H7 (cell line): ENCODE measurements at places on chromosomes 16 and 17.

DNA sequence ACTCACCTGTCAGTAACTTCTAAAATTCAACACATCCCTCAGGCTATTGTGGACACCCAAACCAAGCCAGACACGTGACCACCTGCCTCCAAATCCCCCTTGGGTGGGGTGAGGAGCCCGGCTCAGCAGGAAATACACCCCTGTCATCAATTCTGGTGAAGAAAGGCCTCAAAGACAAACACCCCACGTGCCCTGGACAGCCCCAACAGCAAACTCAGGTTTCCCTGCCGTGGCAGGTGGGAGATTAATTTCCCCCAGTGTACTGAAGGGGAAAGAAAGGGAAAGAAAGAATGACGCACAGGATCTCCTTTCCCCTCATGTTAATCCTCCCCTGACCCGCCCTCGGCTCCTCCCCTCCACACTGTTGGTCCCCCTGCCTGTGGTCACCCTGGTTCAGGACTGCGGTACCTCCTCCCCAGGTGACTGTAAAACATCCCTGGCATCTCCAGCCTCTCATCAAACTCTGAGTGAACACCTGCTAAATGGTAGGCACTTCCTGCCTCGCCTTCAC is 98.3 kb downstream of the ZNF423 start:
- DNase-seq: peak; percentile 83

- DNase-seq: no peak
These were observed 71.9 kb downstream of the KIF2B start for GRCh38 chr17:53894591-53894990.

- DNase-seq: no peak
These were observed 35.4 kb upstream of the RNF43 start for GRCh38 chr17:58452738-58453137.

- DNase-seq: no peak
These were observed 32.5 kb upstream of the ZCCHC14 start for GRCh38 chr16:87525352-87525751.

GRCh38 chr16:89561884-89562599 is 1.6 kb downstream of the RPL13 start:
- DNase-seq: no peak

DNA sequence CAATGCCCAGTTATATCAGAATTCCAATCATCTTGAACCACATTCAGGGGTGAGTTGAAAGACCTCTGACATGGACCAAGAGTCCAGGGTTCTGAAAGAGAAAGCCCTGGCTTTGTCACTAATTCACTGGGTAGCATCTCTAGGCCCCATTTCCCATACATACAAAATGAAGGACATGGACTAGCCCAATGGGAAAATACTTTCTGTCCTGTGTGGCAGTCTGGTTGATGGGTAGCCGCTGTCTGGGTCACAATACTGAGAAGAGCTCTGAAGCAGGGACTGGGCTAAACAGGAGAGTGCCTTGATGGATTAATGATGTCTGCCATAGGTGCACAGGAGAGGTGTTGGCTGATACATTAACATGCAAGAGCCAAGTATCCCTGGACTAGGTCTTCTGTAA is 214.3 kb downstream of the RAB11FIP4 start:
- no peak for DNase-seq

- DNase-seq: no peak
These were observed 545.7 kb downstream of the NPIPA7 start for GRCh38 chr16:16924613-16925012.

DNA sequence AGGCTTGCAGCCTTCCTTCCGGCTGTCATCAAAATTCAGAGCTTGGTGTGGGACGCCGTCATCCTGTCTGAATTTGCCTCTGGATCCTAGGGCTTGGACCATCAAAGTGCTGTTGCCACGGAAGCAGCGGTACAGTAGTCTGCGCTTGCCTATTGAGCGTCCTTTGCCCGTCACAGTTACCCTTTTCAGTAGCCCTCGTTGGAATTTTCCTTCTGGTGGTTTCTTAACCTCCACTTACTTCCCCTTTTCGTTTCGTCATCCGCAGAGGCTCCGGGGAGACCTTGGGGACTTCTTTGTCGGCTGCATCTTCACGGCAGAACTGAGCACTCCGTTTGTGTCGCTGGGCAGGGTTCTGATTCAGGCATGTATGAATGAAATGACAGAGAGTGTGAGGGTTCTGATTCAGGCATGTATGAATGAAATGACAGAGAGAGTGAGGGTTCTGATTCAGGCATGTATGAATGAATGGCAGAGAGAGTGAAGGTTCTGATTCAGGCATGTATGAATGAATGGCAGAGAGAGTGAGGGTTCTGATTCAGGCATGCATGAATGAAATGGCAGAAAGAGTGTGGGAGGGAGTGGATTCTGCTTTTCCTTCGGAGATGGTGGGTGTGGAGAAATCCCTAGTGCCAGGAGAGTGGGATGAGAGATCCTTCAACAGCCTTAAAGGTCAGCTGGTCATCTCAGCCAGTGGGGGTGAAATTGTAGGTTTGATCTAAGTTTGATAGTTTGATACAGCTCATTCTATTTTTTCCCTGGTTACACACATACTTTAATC is 8.0 kb downstream of the TLCD3A start:
- DNase-seq: peak; percentile 2

DNA sequence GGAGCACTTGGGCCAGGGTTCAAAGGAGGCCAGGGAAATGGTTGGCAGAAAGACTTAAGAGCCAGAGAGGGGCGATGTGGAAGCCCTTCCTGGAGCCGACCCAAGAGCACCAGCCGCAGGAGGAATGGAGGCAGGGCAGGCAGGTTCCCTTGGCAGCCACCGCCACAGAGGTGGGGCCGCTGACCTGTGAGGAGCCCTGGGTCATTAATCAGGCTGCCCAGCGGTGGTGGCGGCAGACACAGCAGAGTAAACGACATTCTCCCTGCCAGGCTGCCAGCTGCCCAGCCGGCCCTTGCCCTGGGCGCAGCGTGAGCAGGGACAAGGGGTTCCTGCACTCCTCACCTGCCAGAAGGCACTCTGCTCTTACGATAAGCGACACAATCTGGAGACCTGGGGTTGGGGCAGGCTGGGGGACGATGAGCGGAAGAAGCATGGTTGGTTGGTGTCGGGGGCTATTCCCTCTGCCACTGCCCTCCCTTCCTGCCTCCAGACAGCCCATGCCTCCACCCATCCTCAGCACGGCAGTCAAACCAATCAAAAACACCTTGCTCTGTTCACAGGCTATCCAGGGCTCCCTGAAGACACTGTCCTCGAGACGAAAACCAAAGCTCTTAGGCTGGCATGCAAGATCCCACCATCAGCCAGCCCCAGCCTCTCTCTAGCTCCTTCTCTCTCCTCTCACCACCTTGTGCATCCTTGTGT is 40.9 kb downstream of the PLXDC1 start:
- DNase-seq: peak; percentile 77

DNA sequence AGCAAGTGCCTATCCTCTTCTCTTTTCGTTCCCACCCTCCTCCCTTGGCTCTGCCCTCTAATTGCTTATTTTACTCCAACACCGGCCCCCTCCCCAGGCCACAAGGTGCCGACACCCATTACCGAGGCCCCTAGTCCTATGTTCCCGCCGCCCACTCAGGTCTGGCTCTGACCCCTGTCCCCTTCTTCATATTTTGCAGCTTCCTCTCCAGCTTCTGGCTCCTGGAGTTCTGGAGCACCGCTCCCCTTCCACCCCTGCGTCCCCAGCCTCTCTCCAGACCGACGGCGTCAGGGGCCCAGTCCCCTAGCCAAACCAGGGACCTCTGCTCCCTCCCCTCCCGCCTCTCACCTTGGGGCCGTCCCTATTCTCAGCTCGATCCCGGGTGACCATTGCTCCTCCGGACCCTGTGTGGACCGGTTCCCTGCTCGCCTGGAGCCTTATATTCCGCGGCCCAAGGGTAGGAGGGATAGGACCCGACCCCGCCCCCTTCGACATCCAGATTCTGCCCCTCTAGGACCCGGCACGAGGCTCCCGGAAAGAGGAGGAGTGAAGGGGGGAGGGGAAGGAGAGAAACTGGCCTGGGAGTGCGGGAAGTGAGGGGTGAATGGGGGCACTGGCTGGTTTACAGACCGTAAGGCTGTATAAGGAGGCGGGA is at the start of gene HES7:
Gene HES7, minus strand, starts transcription at position 412 of the 655 bp plus-strand sequence. Its CDS starts 22 bp downstream, at position 390.
- DNase-seq: peak; percentile 89

DNA sequence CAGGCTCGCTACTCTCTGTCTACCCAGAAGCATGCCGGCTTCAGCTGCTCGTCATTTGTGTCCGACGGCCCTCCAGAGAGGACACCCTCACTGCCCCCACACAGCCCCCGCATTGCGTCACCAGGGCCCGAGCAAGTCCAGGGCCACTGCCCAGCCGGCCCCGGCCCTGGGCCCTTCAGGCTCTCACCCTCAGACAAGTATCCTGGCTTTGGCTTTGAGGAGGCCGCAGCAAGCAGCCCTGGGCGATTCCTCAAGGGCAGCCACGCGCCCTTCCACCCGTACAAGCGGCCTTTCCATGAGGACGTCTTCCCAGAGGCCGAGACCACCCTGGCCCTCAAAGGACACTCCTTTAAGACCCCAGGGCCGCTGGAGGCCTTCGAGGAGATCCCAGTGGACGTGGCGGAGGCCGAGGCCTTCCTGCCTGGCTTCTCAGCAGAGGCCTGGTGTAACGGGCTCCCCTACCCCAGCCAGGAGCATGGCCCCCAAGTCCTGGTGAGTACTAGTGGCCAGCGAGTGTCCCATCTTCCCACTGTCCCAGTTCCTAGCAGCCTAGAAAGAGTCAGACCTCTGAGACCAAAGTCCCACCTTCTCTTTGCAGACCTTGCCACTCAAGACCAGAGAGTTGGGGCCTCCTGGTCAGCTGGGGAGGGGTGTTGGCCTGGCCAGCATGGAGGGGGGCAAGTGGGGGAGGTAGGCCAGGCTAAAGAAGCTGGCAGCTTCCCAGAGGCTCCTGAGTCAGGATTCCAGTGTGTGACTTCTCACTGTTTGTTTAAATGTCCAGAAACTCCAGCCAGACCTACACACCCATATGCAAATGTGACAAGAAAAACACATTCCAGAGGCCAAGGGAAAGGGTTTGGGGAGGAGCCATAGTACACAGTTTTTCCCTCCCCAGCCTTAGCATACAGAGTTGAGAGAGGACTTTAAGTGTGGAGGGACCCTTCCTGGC is 18.6 kb downstream of the FOXN1 start:
- DNase-seq: no peak

DNA sequence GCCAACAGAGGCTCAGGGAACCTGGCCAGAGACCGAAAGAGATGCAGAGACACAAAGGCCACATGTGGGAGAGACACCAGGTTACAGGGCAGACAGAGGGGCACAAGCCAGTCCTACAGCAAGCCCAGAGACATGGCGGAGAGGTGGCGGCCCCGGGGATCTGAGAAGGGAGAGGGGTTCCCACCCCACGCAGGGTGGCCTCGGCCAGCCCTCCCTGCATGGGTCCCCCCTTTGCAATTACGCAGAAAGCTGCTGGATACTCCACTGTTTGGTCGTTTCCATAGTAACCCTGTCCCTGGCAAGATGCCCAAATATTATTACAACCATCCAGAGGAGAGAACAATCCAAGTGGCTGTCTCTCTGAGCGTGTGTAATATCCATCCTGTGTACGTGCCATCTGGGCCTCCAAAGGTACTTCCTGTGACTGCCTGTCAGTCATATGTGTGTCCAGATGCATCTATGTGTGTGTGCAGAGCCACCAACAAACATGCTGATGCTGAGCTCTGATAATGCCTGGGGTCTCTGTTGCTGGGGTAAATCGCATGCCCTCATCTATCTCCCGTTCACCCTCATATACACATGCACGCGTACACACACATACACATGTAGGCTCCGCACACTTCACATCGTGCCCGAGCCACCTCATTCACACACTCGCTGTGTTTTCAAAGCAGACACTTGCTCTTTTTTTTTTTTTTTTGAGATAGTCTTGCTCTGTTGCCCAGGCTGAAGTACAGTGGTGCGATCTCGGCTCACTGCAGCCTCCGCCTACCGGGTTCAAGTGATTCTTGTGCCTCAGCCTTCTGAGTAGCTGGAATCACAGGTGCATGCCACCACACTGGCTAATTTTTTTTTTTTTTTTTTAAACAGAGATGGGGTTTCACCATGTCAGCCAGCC is 5.5 kb downstream of the PCGF2 start:
- peak; percentile 30 for DNase-seq

GRCh38 chr17:48814504-48814903 is 2.5 kb downstream of the TTLL6 start:
- DNase-seq: peak; percentile 91

- DNase-seq: no peak
These were observed 12.6 kb upstream of the KLHL36 start for GRCh38 chr16:84635702-84636101.

DNA sequence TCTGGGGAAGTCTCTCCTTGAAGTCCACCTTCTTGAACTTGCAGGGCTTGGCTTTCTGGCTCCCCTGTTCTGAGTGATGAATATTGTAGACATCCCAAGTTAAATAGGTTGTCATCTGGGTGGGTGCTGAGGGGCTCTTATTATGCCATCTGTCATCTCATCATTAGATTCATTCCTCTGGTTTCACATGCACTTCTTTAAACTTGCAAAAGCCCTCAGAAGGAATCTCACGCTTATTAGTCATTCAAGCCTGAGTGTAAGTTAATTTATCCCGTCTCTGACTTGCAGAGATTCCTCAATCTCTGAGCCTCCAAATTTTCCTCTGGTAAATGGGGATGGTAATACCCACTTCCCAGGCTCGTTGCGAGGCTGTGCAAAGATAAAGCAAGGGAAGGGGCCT is 5.7 kb downstream of the MGAT5B start:
- DNase-seq: no peak

GRCh38 chr16:22677024-22677830 is 136.7 kb upstream of the HS3ST2 start:
- DNase-seq: no peak

DNA sequence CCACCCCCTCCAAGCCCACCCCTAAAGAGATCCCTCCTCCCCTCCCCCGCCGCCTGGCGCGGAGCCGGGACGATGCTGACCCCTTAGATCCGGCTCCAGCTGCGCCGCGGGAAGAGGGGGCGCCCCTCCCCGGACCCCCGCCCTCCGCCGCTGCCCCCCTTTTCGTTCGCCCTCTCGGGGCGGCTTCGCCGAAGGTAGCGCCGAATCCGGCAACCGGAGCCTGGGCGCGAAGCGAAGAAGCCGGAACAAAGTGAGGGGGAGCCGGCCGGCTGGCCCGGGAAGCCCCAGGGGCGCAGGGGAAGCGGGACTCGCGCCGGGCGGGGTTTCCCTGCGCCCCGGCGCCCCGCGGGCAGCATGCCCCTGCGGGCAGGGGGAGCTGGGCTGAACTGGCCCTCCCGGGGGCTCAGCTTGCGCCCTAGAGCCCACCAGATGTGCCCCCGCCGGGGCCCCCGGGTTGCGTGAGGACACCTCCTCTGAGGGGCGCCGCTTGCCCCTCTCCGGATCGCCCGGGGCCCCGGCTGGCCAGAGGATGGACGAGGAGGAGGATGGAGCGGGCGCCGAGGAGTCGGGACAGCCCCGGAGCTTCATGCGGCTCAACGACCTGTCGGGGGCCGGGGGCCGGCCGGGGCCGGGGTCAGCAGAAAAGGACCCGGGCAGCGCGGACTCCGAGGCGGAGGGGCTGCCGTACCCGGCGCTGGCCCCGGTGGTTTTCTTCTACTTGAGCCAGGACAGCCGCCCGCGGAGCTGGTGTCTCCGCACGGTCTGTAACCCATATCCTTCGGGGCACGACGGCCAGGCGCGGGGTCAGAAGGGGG is 623 bp downstream of the CACNA1G start:
- peak; percentile 81 for DNase-seq

- DNase-seq: no peak
These were observed 18.2 kb downstream of the PCTP start for GRCh38 chr17:55768936-55769624.

- no peak for DNase-seq
These were observed 136.8 kb upstream of the RBL2 start for GRCh38 chr16:53297477-53297876.
